ENCODE measurements at places on chromosomes 12 and 14.

DNA sequence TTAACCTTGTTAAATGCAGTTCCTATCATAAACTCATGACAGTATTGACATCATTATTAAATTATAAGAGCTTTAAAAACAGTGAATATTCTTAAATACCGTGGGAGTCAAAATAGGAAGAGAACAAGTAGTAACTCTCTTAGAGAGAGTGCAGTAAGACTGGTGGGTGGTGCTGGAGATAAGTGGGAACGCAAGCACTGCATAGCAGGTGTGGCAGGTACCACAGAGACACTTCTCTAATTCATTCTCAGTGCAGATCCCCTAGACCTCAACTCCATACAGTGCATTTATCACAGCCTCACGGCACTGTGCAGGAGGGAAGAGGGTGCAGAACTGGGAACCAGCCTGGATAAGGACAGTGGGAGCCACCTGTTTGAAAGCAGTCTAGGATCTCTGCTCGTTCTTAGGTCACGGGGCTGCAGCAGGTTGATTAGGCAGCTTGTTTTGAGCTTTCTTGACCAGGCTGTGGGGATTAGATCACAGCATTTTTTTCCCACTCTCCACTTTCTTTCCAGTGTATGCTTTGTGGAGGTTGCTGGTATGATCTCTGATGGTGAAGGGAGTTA, 165.6 kb downstream of the PRKCH start:
- DNase-seq: no peak

DNA sequence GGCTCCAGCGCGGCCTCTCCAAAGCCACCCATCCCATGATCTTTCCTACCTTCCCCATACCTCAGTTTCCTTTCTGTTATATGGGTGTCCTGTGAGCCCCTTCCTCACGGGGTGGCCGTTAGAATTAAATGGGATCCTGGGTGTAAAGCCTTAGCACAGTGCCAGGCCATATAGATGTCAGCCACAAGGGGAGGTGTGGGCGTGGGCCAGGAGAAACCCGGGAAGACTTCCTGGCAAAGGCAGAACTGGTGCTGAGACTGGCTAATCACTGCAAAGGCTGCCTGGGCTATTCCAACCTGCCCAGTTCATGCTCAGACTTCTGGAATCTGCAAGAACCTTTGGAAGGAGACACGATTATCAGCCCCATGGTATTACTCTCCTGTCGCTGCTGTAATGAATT, 11.0 kb upstream of the NCOR2 start:
- DNase-seq: peak; percentile 50

GRCh38 chr12:131539381-131539780, 171.5 kb upstream of the SFSWAP start:
- DNase-seq: no peak

- DNase-seq: no peak
Measured at GRCh38 chr12:93315907-93316622, 61.7 kb upstream of the NUDT4 start.

GRCh38 chr14:54465654-54466053, 23.1 kb downstream of the GMFB start:
- DNase-seq: peak; percentile 68

DNA sequence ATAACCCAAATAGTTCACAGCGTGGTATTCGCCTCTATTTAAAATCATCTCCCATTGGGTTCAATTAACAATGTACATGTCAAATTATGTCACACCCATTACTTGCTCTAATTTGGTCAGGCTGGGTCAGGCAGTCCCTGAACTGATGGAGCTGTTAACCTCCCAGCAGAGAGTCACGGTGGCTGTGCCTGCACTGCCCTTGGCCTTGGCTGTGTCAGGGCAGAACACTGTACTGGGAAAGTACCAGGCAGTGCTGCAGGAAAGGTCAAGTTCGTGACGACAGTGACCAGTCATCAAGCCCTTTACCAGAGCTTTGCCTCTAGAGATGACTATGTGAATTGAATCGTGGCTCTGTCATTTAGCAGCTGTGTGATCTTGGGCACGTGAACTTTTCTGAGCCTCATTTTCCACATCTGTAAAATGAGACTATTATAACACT, 100.0 kb downstream of the ARF6 start:
- no peak for DNase-seq

- DNase-seq: peak; percentile 20
Measured at GRCh38 chr12:100827901-100828520, 33.4 kb downstream of the ANO4 start.

DNA sequence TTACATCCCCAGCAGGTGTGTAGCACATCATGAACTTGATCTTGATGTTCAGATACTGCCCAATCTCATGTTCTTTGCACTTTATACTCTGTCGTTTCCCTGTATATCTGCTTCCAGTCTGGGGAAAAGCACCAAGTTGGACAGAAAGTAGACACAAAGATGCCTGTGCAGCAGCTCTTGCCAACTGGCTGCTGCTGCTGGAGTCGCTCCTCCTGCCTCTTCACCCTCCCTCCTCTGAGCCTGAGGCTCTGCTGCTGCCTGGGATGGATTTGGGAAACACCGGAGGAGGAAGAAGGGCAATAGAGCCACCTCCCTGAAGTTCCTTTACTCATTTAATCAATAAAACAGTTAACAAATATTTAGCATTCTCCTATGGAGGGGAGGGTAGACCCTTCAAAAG, 32.4 kb downstream of the ADCK1 start:
- no peak for DNase-seq

DNA sequence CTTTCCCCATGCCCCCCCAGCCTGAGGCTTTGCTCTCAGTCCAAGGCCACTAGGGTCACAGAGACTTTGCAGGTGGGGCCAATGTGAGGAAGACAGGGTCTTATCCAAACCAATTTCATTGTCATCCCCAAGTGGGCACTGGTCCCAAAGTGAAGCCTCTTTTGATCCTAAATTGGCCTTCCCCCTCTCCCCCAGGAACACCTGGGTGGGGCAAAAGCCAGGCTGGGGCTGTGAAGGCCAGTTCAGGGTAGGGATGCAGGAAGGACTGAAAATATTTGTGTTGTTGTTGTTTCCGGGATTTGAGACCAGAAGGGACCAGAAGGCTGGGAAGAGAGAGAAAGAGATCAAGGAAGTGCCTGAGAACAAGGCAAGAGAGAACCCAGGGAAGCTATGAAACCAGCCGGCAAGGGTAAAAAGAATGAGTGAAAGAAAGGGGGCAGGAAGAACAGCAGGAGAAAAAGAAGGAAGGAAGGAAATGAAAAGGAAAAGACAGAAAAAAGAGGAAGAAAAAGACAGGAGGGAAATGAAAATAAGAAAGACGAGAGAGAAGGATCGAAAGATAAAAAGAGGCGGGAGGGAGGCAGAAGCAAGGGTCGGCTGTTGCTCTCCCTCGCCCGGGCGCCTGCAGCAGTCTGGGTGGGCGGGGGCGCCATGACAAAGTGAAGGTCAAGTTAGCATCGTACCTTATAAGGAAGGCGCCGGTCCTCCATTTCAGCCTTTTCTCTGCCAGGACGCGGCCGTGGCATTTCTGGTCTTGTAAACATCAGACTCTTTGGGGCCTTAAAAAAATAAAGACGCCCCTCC, 7.4 kb upstream of the HOXC11 start:
- DNase-seq: no peak

DNA sequence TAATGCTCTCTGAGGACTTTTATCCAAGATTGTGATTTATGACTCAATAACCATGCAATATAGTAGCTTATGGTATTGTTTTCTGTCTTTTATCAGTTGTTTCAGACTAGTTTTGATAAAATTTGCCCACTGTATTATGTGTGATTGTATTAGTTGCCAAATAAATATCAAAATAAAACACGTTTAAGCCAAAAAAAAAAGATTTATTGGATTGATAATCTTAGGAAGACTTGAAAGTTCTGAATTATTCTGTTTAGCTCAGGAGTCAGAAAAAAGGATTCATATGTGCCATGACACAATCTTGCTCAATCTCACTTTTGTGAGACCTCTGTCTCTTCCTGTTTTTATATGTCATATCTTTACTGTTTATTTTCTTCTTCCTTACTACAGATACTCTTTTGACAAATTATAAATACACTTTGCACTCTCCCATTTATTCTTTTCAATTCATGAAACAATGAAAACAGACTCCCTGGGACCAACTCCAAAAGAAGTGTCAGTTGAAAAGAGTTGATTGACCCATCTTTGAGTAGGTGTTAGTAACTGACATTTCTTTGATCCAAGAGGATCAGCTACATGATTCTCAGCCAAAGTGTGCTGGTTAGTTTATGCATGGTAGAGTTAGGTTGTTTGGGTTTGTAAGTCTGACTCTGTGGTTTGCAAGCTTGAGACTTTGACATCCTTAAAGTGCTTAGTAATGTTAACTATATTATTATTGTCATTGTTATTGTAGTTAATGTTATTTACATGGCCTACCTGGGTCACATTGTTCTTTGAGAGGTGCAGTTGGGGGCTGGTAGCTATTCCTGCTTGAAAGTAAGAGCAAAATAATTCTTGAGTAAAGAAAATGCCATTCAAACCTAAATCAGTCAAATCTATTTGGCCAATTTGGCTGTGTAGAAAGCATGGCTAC, 2.5 kb downstream of the OR6C76 start:
- DNase-seq: no peak

GRCh38 chr12:89663577-89664357, 44.9 kb downstream of the ATP2B1 start:
- DNase-seq: no peak

DNA sequence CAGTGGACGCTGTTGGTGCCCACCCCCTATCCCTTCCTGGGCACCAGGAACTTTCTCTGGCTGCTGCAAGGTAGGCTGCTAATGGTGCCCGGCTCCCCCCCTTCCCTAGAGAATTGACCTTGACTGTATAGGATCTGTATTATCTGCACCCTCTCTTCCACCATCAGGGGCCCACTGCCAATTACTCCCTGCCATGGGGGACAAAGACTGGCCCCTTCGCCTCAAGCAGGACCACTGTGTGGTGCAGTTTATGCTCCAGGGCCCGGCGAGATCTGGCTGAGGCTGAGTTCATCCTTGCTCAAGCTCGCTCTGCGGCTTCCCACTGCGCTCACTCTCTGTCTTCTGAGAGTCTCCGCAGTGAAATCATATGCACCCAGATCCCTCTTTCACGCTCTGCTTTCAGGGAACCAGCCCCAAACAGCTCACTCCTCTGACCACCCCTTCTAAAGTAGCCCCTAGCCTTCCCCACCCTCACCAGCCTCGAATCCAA, 95.2 kb downstream of the LGMN start:
- no peak for DNase-seq

DNA sequence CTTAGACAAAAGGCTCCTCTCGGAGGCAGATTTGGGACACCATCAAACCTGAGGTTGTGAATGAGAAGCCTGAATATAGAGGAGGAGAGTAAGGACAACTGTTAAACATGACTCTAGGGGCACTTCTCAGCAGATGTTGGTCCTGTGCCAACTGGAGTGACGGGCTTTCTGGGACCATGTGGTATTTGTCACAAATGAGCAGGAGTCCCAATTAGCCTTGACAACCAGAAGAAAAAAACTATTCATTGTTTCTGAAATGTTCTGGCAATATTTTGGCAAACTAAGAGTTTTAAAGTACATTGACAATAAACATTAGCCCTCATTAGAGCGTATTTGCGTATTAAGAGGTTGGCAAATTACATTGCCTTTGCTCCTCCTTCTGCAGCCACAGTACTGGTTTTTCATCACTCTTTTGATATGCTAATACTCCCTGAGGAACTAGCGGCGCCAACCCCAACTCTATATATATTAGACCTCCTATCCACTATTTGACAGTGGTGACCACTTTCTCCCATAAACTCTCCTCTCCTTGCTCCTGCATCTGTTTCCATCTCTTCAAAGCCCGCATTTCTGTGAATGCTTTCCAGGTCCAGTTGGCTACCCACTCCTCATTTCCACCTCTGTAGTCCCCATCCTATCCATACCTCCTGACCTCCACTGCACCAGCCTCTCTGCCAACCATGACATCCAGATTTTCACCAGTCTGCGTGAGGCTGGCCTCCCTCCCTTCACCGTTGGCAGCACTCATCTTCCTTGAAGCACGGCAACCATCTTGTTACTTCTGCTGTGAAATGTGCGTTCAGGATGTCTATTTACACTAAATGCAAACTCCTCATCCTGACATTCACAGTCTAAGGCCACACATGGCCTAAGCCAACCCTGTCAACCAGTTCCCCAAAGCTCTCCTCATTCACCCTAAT, 100.7 kb downstream of the ZFC3H1 start:
- DNase-seq: no peak

DNA sequence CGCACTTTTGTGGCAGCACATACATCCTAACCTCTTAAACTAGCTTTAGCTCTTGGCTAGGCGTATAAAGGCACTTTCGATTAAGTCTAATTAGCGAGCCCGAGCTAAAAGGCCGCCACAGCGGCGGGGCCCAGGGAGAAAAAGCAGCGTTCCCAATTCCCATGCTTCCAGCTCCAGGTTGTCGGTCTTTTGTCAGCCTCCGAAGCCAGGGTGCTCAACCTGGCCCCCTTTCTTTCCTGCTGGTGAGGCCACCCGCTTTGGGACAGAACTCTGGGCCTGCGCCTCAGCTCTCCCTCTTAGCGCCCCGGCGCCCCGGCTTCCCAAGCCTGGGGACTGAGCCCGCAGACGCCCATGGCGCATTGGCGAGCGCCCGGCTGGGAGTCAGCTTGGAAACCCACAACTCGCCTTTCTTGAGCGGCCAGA, 33.3 kb upstream of the TBX5 start:
- no peak for DNase-seq

DNA sequence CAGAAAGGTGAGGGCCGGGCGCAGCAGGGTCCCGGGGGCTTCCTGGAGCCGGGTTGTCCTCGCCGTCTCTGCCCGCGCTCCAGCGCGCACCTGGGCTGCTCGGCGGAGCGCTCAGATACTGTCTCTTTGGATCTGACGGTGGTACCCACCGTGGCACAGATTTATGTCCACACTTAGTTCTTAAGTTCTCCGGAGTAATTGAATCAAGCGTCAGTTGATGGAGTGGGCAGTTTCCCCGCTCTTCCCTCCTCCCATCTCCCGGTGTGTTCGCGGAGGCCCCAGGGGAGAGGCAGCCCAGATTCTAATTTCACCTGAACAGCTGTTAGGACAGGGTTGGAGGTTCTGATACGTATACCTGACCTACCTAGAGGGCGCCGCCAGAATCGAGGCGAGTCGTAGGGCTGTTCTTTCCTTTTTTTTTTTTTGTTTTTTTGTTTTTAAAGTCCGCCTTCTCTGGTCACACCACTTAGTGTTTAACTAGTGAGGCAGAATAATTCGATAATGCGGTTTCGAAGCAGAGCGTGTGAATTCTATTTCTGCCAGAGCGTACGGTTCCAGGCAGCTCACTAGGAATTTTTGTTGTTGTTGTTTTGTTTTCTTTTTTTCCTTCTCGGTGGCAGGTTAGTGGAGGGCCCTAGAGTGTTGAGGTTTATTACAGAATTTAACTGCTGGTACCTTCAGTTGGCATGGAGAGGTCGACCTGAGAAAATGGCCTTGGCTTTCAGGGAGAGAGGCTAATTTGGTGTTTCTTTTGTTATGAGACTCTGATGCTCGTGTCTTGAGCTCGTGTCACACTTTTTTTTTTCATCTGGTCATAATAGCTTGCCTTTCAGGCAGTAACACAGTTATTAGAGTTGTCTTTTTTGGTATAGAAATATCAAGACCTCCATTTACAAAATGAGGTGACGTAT, 22.3 kb upstream of the GNS start:
- DNase-seq: no peak

DNA sequence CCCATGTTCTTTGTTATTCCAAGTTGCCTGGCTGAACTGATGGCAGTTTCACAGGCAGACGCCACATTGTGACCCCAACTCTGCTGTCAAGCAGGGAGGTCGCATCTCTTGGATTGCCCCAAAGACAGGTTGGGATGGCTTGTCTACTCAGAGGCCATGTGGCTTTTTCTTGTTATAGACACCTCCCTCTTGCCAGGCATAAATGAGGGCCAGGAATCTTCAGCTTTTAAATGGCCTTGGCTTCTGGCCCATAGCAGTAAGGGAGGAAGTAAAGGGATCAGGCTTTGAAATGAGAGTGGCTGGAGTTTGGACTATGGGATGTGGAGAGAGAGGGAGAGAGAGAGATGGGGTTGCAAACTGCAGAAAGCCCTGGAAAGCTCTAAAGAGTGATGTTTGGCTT, 215.0 kb downstream of the TBX5 start:
- no peak for DNase-seq
